Spleen (tissue), 13 donors: ENCODE measurements at places on chromosomes 5 and 9. TPM values are rescaled to one million over a fixed set of nuclear protein-coding genes. Genes with fewer than 3 reads are reported as not detected.

DNA sequence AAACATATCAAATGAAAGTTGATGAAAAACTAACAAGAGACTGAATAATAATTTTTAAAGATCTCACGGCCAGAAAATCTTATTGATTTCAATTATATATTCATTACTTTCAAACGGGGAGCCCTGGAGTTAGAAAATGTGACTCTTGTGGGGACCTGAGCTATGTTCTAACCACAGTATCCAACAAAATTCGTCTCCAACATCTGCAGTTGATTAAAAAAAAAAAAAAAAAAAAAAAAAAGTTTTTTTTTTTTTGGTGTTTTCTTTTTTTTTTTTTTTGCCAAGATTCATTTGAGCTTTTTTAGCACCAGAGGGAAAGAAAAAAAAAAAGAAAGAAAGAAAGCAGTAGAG, 144.3 kb upstream of the PIK3R1 start:
- H3K4me1 ChIP-seq, result peaks cover 3% of the 10 kb centered on the region
- no peak for DNase-seq
- H3K36me3 ChIP-seq, result no peaks in the 10 kb centered on the region
- no peak overlapping the region for H3K27ac ChIP-seq

The CDC14B gene
- 6.6 TPM for total RNA-seq

DNA sequence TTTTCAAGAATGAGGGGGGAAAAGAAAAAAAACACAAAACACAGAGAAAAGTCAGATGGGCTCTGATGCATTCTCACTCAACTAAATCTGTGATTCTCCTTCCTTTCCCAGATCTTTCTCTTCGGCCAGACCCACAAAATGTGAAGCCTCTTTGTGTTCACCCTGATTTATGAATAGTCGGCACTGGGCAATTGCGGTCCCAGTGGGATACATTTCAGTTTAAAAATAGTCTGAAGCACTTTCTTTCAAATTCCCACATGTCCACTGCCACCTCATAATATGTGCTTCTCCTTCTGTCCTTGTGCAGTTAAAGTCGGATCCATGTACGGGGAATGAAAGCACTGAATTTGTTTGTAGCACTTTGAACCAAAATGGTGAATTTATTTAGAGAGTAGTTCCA, 995.4 kb upstream of the WWC1 start:
- no peaks in the 10 kb centered on the region for H3K4me1 ChIP-seq
- no peak overlapping the region for H3K27ac ChIP-seq
- H3K27me3 ChIP-seq, result no peaks in the 10 kb centered on the region
- H3K4me3 ChIP-seq, result no peak overlapping the region
- H3K36me3 ChIP-seq, result no peaks in the 10 kb centered on the region
- DNase-seq, result no peak

The BARHL1 gene
- total RNA-seq, result not detected

DNA sequence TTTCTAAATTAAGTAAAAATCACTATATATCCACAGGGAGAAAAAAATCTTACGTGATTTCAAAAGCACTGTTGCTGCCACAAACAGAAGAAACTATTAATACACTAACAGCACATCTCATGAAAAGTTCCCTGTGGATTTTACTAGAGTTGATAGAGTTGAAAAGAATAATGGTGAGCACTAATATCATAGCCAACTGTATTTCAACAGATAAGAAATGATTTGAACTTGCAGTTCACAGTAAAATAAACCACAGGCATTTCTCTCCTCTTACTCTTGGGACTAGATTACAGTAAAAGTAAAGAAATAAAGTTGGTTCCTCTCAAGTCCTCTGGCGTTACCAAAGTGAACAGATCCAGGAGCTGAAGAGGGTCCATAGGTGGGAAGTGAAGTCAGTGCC, 27.9 kb downstream of the AGTPBP1 start:
- H3K27me3 ChIP-seq, result no peaks in the 10 kb centered on the region
- H3K4me3 ChIP-seq, result no peak overlapping the region
- H3K36me3 ChIP-seq, result no peaks in the 10 kb centered on the region
- DNase-seq, result no peak
- no peak overlapping the region for H3K27ac ChIP-seq

- DNase-seq, result no peak
- H3K36me3 ChIP-seq, result no peaks in the 10 kb centered on the region
- no peaks in the 10 kb centered on the region for H3K27me3 ChIP-seq
- no peaks in the 10 kb centered on the region for H3K4me1 ChIP-seq
- no peak overlapping the region for H3K27ac ChIP-seq
These were observed 518.3 kb upstream of the ITGA1 start for GRCh38 chr5:52269401-52269800.
